Cerebellar nuclear complex (tissue), 1 donor: ENCODE measurements at places on chromosomes 11 and 22.

DNA sequence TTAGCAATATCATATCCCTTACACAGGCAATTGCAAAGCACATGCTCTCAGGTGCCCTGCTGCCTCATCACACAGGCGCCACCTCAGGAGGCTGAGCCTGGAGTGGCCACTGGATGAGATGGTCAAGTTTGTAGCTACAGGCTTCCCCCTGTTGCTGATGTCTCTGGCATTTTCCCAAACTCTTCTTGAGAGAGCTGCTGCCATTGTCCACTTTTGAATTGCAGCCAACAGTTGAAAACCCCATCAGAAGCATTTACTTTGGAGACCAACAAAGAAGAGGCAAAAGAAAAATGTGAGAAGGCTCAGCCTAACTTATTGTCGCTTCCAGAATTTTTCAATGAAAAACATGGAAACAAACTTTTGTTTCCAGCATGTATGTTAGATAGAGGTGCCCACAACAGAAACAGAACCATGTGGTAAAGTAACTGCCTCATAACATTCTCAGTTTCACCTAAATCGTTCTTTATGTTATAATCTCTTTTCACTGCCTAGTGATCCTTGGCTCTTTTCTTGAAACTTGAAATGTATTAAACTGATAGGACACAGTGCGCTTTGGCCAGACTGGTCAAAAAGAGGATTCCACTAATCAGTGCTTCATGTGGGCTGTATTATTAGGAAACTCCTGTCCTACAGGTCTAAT is 47.6 kb upstream of the OR8B8 start:
- DNase-seq, result no peak

- DNase-seq, result no peak
Measured at GRCh38 chr11:110524238-110524637, 94.5 kb downstream of the FDX1 start.

DNA sequence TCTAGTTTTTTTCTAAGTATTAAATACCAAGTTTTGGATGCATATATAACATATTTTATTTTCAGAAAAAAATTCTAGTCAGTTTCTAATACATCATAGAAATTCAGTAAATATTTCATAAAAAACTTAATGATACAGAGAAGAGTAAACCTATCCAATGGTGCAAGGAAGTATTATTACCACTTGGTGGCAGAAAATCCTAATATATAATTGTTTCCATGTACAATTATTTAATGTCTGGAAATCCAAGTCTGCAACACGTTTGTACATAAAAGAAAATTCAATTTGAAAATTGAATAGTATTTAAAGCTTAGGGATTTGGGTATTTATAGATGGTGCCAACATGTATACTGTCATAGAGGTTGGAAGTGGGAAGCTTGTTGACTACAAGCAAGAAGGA is 127.0 kb downstream of the TRPC6 start:
- DNase-seq, result no peak

DNA sequence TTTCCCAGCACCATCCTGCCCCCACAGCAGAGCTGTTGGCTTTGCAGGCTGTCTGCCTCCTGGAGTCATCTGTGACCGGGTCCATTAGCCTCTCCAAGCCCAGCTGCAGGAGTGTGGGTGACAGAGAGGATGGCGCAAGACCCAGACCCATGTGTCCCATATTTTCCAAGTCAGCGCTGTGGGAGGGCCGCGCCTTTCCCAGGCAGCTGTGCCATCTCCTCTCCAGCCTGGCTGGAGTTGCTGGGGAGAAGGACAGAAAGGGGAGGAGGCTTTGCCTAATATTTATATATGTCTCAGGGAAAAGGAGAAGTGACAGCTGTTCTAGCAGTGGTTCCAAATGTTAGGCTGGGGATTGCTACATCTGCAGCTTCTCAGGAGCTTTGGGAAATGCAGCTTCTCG is 15.7 kb downstream of the DTX4 start:
- no peak for DNase-seq

- DNase-seq, result no peak
Measured at GRCh38 chr22:23800297-23801237, 13.8 kb downstream of the SMARCB1 start.

- DNase-seq, result no peak
Measured at GRCh38 chr11:6251990-6252473, 7.6 kb upstream of the CCKBR start.

DNA sequence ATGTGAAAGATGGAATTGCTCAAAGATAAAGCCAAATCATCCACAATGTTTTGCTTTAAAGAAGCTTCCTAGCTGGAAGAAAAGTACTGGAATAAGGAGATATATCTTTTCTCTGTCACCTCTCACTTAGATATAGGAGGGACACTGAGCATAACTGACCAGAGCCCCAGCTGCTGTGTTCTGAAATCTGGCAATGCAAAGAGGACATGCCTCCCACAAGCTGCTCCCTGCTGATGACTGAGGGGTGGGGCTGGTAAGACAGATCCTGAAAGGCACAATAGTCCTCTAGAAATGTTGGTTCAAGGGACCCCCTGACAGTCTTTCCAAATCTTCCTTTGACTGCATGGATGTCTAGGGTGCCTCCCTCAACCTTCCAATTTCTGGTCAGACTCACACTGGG is 67.0 kb downstream of the SC5D start:
- no peak for DNase-seq

GRCh38 chr11:92839450-92839849 is 130.0 kb upstream of the MTNR1B start:
- no peak for DNase-seq

- DNase-seq, result no peak
Measured at GRCh38 chr11:110077346-110077745, 15.8 kb upstream of the ZC3H12C start.

DNA sequence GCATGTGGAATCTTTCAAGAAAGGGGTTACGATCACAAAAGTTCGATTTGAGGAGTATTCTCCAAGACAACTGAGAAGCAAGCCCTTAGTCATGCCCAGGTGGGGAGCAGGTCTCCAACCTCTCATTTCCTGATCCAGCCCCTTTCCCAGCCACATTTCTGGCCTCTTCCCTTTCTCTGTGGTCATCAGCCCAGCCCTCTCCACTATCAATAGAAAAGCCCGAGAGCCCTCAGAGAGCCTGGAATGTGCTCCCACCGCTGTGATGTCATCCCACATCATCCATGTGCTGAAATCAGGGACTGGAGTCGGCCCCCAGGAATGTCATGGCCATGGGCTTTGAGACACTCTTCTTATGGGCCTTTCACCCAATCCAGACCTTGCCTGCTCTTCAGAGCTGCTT is 62.6 kb downstream of the KCNJ1 start:
- DNase-seq, result no peak

DNA sequence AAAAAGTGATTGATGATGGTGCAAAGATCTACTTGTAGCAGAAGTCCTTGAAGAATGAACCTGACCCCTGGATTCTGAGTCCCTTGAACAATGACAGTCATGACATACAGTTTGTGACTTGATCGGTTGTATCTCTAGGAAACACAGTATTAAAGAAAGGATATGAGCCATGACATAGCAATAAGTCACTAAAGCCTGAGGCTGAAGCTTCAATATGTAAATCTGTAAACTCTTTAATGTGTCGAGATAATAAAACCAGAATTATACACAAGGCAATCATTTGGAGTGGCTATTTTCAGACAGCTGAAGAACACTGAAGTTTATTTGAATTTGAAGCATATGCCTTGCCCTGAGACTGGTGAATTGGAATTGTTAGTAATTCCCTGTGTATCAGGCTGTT is 911.5 kb upstream of the RAG2 start:
- no peak for DNase-seq
